ENCODE measurements at places on chromosomes 4 and X.

GRCh38 chrX:136528645-136529315 is 3.2 kb upstream of the VGLL1 start:
- DNase-seq: no peak

- peak; percentile 17 for DNase-seq
Observed at GRCh38 chr4:40788331-40788730, 38.6 kb downstream of the NSUN7 start.

- DNase-seq: no peak
Observed at GRCh38 chr4:56240554-56241174, 146.6 kb downstream of the AASDH start.

DNA sequence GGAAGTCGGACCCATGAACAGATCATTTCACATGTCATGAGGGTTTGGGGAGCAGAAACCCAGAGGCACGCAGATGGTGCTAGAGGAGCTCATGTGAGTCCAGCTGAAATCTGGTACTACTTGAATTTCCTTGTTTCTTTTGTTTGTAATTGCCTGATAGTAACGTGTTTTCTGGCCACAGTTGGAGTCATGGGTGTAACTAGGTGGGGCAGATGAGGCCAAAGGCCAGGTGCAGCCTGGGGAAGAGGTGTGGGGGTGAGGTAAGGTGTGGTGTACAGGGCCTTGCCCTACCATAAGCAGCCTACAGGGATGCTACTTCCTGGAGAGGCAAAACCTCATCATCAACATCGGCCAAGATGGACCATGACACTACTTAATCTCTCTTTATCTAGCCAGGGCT is 271.4 kb downstream of the PTTG2 start:
- no peak for DNase-seq

GRCh38 chrX:119273420-119274192 is 37.5 kb downstream of the PGRMC1 start:
- peak; percentile 69 for DNase-seq

- peak; percentile 64 for DNase-seq
Observed at GRCh38 chr4:76087007-76087769, 12.7 kb downstream of the ART3 start.

DNA sequence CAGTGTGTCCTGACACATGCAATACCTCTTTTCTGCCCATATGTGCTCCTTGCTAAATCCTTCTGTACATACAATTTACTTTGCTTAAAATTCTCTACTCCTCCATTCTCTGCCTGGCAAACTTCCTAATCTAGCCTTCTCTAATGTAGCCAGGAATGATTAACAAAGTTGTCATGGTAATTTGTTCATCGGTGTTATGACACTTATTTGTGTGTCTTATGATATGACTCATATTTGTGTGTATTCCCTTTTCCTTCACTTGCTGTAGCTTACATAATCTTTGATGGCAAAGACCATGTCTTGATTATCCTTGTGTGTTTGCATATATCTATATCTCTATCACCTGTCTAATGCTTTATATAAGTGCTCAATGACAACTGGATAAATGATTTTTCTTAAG is 133.3 kb downstream of the COL25A1 start:
- DNase-seq: peak; percentile 36

- DNase-seq: no peak
Observed at GRCh38 chr4:67092351-67092750, 453.0 kb downstream of the CENPC start.

DNA sequence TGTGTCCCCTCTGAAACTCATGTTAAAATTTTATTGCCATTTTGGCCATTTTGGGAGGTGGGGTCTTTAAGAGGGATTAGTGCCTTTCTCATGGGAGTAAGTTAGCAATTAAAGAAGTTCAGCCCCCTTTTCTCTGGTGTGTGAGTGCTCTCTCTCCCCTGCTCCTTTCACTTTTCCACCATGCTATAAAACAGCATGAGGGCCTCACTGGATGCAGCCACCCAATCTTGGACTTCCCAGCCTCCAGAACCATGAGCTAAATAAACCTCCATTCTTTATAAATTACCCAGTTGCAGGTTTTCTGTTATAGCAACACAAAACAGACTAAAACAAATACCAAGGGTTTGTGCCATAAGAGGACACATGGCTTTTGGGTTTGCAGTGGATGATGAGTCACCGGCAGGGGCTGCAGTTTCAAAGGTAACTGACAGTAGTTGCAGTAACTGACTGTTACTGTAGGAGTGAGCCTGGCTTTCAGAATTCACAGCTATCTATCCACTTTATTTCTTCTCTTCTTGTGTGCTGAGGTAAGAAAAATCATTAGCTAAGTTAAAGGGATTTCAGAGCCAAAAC is 121.5 kb downstream of the PPEF1 start:
- no peak for DNase-seq

GRCh38 chrX:124502166-124502565 is 155.8 kb downstream of the SH2D1A start:
- no peak for DNase-seq

- DNase-seq: no peak
Observed at GRCh38 chr4:99154658-99155342, 10.7 kb upstream of the ADH4 start.

- DNase-seq: no peak
Observed at GRCh38 chr4:158970812-158971211, 132.1 kb upstream of the RAPGEF2 start.

DNA sequence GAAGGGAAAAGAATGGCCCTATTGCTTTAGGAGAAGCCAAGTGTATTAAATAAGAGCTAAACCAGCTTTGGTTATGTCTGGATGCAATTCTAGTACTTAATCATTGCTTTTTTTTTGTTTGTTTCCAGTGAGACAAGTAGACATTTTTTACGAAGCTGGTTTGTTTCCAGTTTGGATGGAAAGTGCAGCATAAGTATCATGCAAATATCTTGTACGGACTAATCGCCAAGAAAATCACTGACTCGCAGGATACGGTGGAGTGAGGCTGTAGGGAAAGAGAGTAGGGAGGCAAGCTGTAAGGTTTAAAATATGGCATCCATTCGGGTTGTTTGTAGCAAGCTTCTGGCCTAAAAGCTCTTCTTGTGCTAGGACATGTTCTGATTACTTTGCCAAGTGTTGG is 64.8 kb downstream of the HPGD start:
- no peak for DNase-seq

DNA sequence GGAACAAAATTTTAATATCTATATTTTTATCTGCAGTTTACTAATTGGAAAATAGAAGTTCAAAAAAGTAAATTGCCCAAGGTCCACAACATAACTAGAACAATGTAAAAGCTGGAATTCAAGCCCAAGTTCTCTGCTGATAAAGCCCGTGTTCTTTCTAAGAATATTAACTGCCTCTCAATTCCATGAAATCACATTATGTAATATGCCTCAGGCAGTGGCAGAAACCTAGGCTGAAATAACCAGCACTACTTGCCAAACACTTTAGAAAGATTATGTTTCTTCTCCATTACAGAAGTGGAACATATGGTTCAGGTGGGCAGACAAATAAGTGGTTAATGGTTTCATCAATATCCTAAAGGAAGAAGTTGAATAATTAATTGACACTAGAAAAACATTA is 56.7 kb upstream of the ADGRL3 start:
- DNase-seq: no peak

- DNase-seq: no peak
Observed at GRCh38 chr4:186158021-186158813, 33.1 kb upstream of the CYP4V2 start.

DNA sequence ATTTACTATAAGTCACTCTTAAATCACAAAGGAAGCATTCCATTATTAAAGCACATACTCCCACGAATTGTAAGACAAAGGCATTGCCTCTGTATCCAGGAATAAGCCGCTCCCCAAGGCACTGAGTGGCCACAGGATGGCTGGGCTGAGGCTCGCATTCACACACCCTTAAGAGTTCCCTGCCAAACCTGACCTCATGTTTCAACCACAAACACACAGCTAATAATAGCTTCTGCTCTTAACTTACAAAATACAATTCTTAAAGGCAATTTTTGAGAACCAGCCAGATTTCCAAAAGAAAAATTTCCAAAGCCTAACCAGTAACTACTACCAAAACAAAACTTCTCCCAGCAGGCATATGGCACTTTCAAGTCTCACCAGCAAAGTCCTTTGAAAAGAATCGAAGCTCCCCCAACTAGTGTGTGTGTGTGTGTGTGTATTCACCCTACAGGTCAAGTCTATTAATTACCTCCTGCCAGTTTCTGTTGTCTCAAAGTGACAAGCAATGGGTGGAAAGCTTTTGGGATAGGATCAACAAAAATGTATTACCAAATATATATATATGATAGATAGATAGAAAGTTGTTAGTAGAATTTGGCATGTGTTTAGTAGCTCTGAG is 36.0 kb downstream of the ARHGAP6 start:
- no peak for DNase-seq

- DNase-seq: peak; percentile 24
Observed at GRCh38 chrX:108020631-108021030, 24.2 kb upstream of the VSIG1 start.

DNA sequence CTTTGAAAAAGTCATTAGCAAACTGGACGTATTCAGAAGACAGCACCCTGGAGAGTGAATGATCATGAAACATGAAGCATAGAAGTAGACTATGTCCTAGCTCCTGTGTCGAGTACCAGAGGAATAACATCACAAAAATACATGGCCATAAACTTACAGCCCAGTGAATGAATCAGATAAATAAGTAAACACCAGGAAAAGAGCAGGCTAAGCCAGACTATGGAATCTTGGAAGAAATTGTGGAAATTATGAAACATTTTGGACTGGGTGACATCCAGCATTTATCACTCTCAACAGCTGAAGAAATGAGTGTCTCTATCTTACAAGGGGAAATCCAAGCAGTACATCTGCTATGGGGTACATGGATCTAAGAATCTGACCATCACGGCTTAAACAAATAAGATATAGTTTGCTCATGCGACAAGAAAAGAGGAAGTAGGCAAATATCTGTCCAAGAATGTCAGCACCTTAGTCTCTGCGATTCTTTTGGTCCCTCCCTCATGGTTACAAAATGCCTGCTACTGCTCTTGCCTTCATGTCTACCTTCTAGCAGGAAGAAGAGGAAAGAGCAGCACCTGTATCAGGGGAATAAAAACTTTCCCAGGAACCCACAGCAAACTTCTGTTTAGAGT is 481.5 kb downstream of the BCOR start:
- DNase-seq: no peak

GRCh38 chr4:8724436-8725070 is 132.0 kb downstream of the CPZ start:
- no peak for DNase-seq

DNA sequence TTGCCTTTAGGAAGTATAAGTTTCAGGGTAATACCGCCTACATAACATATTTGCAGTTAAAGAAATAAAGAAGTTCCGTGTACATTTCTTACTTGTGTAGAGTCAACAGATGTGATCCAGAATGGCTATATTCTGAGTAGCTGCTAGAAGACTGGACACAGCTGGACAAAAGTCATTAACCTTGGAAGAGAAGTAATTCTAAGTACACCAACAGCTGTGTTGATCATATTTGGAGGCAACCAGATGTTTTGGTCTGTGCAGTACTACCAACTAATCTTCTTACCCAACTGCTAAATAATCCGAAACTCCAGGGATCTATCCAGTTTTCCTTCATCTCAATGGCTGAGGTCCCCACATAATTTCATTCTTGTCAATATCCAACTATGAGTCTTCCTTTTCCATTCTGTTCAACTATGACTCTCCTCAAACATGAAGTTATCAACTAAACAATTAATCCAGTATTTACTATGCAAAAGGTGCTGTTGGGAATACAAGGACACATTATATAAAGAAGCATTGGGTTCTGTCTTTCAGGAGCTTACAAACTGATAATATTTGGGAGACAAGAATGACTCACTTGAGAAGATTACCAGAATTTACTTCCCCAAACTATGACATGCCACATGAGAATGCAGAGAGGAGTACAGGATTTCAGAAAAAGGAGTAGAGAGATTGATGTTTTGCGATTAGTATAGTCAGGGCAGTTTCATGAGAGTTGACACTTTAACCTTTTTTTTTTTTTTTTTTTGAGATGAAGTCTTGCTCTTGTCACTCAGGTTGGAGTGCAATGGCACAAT is 78.2 kb downstream of the COL4A6 start:
- DNase-seq: no peak

- no peak for DNase-seq
Observed at GRCh38 chr4:6492861-6493657, 20.6 kb upstream of the PPP2R2C start.

GRCh38 chr4:16192631-16193518 is 33.4 kb downstream of the TAPT1 start:
- peak; percentile 30 for DNase-seq

- no peak for DNase-seq
Observed at GRCh38 chrX:38216642-38217041, 4.0 kb downstream of the SRPX start.

DNA sequence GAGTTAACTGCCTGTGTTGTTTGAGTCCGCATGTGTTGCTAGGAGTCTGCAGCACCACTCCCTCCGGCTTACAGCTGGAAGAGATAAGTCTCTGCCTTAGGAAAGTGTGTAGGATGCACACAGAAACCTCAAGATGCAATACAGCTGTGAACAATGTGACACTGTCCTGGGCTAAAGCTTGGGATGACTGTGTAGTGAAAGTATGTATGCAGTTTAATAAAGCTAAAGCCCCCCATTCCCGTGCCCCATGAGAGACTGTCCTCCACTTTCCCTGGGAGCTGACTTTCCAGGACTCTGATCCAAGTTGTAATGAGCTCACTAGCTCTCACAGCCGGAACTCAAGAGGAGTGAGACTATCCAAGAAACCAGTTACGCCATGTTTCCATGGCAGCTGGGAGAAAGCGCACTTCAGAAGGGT is 156.6 kb upstream of the FTHL17 start:
- DNase-seq: no peak

DNA sequence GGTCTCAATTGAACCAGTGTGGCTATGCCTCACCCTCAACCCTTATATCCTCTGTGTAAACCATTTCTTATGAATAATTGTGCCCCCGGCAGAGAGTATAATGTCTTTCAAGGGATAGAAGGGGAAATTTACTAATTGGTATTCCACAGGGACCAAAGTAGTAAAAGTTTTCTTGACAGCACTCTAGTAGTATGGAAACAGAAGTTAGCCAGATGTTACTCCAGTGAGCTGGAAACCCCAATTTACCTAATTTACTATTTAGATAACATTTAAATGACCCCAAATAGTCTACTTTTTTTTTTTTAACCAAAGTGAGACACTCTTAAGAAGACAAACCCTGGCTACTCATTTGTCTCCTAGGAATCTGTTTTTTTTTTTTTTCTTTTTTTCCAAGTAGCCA is 32.3 kb downstream of the DTHD1 start:
- peak; percentile 70 for DNase-seq

- DNase-seq: no peak
Observed at GRCh38 chrX:42047886-42048285, 124.5 kb upstream of the CASK start.

DNA sequence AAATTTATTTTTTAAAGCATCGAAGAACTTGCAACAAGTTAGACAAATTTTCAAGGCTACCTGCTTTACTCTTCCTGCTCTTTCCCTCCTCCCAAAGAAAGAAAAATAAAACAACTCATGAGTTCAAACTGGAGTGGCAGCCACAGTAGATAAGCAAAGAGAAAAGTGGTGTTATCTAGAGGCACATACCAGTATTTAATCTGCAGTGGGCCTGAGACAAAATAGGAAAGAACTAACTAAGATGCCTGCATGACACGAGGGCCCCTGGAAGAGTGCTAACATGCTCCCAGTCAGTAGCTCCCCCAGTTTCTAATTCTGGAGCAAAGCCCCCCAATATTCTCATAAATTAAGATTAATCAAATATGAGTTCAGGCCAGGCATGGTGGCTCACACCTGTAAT is 7.9 kb downstream of the ARL9 start:
- no peak for DNase-seq

- DNase-seq: no peak
Observed at GRCh38 chr4:8328456-8328855, 58.9 kb downstream of the HTRA3 start.

GRCh38 chr4:25687773-25688172 is 32.1 kb downstream of the SLC34A2 start:
- DNase-seq: no peak

Data from suppressor macrophage treated with lipopolysaccharide for 1 hour (primary cell).